Neural progenitor cell (in vitro differentiated cells): ENCODE measurements at places on chromosomes 4 and X. TPM values are rescaled to one million over a fixed set of nuclear protein-coding genes. Genes with fewer than 3 reads are reported as not detected.
A peak's percentile ranks its signal among the peaks of the same experiment; 100 is the strongest.

DNA sequence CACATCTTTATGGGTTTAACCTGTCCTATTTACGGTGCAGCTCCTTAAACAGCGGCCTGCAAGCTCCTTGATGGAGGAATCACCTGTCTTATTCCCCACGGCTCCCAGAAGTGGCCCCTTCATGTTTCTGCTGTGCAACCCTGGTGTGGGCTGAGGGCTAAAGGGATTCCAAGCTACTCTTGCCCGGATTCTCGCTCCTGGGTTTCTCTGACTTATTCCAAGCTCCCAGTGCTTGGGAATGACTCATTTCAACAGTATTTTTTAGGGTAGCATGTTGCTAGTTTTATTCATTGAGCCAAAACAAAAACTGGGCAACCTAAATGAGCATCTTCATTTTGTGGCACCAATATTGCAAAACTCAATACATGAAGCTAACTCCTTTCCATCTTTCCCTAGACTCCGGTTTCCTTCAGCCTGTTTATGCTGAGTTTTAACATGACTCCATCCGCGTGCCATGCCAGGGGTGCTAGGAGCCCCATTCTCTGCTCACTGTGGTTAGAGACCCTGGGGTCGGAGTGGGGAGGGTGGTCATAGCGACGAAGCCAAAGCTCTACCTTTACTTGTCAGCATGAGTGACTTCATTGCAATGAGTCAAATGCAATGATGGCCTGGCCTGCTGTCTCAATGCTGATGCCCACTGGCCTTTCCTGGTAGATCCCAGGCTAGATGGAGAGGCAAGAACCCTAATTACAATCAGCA lies 349.7 kb downstream of the NR3C2 start:
- H3K27me3 ChIP-seq, result no peaks in the 10 kb centered on the region
- H3K4me3 ChIP-seq, result no peak overlapping the region
- H3K4me1 ChIP-seq, result no peaks in the 10 kb centered on the region
- no peak overlapping the region for H3K27ac ChIP-seq
- no peak for DNase-seq

The HSFX2 gene
- total RNA-seq, result 0.56 and 0.77 TPM in 2 replicates

GRCh38 chrX:29090811-29091210 lies 503.6 kb downstream of the IL1RAPL1 start:
- H3K4me1 ChIP-seq, result peaks cover 5% of the 10 kb centered on the region
- no peak overlapping the region for H3K4me3 ChIP-seq
- no peaks in the 10 kb centered on the region for H3K36me3 ChIP-seq
- DNase-seq, result peak; percentile 35

DNA sequence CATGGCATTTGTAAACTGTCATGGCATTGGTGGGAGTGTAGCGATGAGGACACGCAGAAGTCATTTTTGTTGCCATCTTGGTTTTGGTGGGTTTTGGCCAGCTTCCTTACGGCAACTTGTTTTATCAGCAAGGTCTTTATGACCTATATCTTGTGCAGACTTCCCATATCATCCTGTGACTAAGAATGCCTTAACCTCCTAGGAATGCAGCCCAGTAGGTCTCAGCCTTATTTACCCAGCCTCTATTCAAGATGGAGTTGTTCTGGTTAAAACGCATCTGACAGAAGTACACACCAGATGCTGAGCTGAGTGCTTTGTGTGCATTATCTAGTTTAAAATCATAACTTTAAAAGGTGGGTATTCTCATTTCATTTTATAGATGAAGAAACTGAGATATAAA lies 268.8 kb upstream of the GALNT7 start:
- H3K4me1 ChIP-seq, result no peaks in the 10 kb centered on the region
- no peak overlapping the region for H3K27ac ChIP-seq
- H3K4me3 ChIP-seq, result no peak overlapping the region
- no peaks in the 10 kb centered on the region for H3K36me3 ChIP-seq
- no peaks in the 10 kb centered on the region for H3K27me3 ChIP-seq

The F9 gene
- total RNA-seq, result not detected in 2 replicates
